NCI-H1694 (cell line): ENCODE measurements at places on chromosomes 6 and 20.

GRCh38 chr6:15242503-15242902 is 3.4 kb upstream of the JARID2 start:
- no peak for DNase-seq

- DNase-seq, result no peak
Observed at GRCh38 chr6:16494793-16495192, 256.4 kb downstream of the GMPR start.

DNA sequence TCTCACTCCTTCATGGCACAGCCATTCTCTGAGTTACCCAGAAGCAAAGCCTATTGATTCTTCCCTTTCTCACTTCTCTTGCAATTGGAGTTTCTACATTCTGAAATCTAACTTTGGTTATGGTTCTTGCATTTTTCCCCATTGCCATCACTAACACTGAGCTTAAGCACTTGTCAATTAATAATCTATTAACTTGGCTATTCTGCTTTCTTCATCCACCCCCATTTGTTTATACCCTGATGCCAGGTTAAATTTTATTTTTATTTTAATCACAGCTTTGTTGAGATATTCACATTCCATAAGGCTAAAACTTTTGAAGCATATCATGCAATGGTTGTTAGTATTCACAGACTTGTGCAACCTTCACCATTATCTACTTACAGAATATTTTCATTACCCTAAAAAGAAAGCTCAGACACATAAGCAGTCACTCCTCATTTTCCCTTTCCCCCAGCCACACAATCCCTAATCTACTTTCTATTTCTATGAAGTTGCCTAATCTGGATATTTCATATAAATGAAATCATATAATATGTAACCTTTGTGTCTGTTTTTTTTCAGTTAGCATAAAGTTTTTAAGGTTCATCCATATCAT is 222.3 kb downstream of the UBE3D start:
- DNase-seq, result no peak

DNA sequence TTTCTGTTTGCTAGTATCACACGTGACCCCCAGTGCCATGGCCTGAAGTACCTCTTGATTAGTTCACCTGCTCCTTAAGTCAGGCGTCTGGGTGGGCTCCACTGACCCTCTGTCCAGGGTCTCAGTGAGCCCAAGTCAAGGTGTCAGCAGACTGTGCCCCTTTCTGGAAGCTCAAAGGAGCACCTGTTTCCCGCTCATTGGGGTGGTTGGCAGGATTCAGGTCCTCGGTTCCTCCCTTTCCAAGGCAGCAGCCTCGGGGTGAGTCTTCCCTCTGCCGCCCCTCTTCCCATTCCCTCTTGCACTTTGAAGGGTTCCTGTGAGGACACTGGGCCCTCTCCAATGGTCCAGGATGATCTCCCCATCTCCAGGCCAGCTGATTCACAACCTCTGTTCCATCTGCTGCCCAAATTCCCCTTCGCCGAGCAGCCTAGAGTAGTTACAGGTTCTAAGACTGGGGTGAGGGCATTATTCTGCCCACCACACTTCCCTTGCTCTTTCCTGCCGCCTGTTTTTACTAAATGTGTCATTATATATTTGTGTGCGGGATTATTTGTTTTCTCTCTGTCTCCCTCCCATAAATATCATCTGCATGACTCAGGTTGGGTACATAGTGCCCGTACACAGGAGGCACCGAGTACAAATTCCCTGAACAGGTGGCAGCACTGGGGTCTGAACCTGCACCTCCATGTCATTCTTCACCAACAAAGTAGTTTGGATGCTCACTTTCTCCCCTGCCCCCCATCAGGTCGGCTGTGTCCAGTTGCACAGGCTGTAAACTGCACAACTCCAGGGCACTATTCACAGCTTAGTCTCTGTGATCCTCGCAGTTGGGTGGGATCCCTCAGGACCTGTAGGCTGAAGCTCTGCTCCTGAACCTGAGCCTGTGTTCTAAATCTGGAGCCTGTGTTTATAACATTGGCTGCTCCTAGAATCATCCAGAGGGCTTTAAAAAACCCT is 58.5 kb downstream of the RBM38 start:
- no peak for DNase-seq

- no peak for DNase-seq
Observed at GRCh38 chr6:137542713-137543112, 48.5 kb upstream of the OLIG3 start.

DNA sequence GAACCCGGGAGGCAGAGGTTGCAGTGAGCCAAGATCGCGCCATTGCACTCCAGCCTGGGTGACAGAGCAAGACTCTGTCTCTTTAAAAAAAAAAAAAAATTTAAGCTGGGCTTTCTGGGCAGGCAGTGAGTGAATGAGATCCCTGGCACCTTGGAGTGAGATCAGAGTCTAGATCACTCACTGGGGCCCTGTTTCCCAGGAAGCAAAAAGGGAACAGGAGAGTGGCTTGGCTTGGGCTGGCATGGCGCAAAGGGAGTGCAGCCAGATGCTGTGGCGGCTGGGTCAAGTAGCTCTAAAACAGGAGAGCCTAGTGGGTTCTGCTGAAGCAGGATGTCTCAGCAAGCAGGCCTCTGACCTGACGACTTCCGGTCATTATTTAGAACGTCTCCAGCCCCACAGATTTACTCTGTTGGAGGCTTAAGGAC is 10.4 kb downstream of the PLCG1 start:
- DNase-seq, result no peak

GRCh38 chr6:115271434-115271833 is 789.3 kb downstream of the FRK start:
- DNase-seq, result no peak

GRCh38 chr6:16179970-16180431 is 51.1 kb downstream of the MYLIP start:
- no peak for DNase-seq

- DNase-seq, result peak; percentile 0
Observed at GRCh38 chr20:56247954-56248782, at the start of gene MC3R. Gene MC3R, plus strand, starts transcription at chr20:56248732. Its CDS starts 112 bp downstream, at chr20:56248844.

- no peak for DNase-seq
Observed at GRCh38 chr6:134674562-134674961, 275.3 kb downstream of the ALDH8A1 start.

DNA sequence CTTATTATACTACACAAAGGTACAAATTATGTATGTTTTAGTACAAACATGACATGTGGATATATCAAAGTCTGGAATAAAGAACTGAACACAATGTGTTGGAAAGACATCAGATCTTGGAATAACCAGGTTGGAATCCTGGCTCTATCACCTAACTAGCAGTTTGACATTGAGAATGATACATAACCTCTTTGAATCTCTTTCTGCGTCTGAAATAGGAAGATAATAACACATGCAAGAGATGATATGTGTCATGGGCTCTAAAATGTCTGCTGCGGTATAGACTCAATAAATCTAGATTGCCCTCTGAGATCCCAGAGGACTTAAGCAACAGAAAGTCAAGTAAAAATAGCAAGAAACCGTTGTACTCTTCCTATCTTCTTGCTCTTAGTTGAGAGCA is 66.8 kb upstream of the CCN2 start:
- DNase-seq, result no peak

DNA sequence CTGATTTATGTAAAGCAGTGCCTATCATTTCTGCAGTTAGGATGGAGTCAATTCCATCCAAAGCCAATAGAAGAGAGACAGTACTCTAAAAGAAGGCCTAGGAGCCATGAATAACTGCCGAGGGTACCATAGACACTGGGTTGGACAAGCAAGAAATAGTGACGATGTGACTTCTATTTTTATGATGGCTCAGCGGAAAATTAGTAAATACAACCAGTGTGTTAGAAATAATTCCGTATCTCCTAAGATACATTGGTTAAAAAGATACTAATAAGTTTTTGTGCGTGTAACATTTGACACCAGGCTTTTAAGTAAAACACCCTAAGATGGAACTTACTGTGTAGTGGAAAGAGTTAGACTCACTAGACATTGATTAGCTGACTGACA is 45.6 kb upstream of the MOXD1 start:
- no peak for DNase-seq

- no peak for DNase-seq
Observed at GRCh38 chr6:127297502-127298070, 30.9 kb downstream of the RNF146 start.

GRCh38 chr6:25384967-25385366 is 105.8 kb downstream of the CARMIL1 start:
- DNase-seq, result no peak

- DNase-seq, result no peak
Observed at GRCh38 chr6:32876603-32877002, 22.6 kb downstream of the PSMB9 start.

DNA sequence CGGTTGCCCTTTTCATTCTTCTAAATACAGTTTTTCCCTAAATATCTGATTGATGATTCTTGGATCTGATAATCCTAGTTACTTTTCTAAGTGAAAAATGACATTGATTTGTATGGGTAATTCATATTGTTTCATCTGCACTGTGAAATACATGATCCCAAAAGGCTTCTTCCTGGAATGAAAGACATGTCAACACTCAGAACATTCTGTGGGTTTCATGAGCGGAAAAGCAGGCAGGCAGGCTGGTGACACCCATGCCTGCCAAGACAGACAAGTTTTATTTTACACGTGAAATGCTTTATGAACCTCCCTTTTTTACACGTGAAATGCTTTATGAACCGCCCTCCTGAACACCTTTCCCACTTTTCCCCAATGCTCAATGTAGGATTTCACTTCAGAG is 105.0 kb downstream of the PRKN start:
- DNase-seq, result no peak

DNA sequence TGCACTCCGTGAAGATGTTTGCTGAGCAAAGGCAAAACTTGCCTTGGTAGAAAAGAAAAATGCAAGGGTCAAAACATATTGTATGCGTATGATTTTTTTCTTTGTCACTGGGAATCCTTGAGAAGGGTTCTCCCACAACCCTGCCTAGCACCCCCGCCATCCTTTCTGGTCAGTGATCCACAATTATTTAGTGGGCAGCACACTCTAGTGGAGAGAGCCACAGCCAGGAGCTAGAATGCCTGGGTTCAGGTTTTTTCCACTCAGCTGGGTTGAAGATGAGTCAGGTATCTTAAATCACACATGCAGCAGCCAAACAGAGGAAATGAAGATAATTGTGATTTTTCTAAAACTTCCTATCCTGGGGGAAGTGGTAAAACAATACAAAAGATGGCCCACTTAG is 243.1 kb downstream of the PKHD1 start:
- DNase-seq, result no peak

- DNase-seq, result peak; percentile 32
Observed at GRCh38 chr6:16140607-16141006, 11.7 kb downstream of the MYLIP start.

- DNase-seq, result no peak
Observed at GRCh38 chr6:111982681-111983080, 71.2 kb upstream of the CCN6 start.

GRCh38 chr20:48631114-48632016 is 196.4 kb downstream of the PREX1 start:
- peak; percentile 71 for DNase-seq

DNA sequence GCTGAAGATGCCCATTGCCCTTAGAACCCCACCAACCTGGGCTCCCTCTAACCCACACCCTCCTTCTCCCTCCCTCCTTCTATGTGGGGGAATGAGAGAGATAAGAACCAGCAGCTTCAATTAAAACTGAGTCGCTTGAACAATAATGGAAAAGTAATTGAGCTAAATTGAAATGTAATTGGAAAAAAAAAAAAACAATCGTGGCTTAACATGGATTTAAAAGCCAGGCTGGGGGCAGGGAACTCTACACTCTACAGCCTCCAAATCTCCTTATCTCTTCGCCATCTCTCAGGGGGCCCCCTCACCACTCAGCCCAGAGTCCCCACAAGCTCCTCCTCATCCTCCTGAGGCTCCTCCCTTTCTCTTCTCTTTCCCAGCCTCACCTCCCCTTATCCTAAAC is 83.2 kb downstream of the MDGA1 start:
- no peak for DNase-seq

- no peak for DNase-seq
Observed at GRCh38 chr20:61119794-61120410, 132.2 kb upstream of the CDH4 start.

GRCh38 chr6:113980937-113981554 is 10.1 kb upstream of the HDAC2 start:
- peak; percentile 4 for DNase-seq

DNA sequence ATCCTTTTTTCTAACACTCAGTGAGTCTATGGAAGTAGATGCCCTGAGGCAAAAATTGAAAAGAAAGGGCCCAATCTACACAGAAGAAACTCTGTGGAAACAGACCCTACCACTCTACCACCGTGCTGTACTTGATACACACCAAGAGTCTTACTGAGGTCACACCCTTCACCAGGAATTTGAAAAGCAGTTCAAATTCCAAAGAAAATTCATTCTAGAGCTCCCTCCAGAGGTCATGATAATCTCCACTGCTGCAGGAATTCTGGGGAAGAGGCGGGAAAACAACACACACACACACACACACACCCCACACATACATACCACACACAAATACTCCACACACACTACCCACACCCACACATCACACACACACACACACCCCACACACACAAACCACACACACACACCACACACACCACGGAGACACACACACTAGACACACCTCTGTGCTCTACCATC is 336.8 kb downstream of the HDGFL1 start:
- no peak for DNase-seq

GRCh38 chr6:84260926-84261325 is 33.5 kb upstream of the CEP162 start:
- DNase-seq, result no peak

- no peak for DNase-seq
Observed at GRCh38 chr6:6784514-6785162, 196.1 kb downstream of the LY86 start.

DNA sequence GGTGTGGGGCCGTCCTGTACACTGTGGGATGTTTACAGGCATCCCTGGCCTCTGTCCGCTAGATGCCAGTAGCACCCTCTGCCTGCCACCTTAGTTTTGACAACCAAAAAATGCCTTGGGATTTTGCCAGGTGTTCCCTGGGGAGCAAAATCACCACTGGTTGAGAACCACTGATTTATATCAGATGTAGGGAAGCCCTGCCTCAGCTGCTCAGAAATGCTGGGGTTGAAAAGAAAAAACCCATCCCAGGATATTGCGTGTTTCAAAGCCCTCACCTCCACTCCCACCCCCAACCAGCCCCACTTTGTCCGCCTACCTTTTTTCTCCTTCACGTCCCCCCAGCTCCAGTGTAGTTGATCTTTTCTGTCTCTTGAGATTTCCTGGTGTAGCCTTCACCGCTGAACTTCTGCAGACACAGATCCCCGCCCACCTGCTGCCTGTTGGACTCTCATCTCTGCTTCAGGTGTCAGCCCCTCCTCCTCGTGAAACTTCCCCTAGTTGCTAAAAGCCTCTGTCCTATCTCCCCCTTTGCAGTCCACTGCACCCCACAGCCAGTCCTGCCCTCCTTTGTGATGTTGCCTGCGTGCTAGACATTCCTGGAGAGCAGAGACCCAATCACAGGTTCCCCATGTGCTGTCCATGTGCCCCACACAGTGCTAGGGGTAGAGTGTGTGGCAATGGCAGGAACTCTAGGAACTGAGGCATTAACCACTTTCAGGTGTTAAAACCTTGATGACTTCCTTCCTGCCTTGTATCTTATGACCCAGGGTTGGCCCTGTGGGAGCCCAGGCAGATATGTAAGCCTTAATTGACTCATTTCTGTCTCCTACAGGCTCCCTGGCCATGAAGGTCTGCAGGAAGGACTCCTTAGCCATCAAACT is 98.9 kb downstream of the TBC1D7 start:
- peak; percentile 18 for DNase-seq
